PC-9 (cell line): ENCODE measurements at places on chromosomes 6 and 20.

DNA sequence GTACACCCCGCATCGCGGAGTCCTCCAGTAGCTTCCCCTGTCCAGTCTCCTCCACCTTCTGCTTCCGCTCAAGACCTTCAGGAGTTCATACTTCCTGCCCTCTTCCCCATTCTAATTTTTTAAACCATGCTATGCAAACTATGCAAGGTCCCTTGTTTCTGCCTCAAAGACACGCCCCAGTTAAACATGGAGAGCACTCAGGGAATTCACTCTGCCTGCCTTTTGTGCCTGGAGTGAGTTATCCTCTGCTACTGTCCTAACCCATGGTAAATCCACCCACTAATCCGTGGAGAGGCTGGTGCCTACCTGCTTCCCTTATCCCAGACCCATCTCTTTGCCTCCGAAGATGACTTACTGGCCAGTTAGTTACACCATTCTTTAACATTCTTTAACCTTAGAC, 473.7 kb upstream of the JARID2 start:
- no peak overlapping the region for H3K4me3 ChIP-seq
- no peaks in the 10 kb centered on the region for H3K36me3 ChIP-seq
- peak; percentile 26 for DNase-seq
- H3K27me3 ChIP-seq = no peaks in the 10 kb centered on the region

- H3K27me3 ChIP-seq = no peaks in the 10 kb centered on the region
- H3K4me3 ChIP-seq = no peak overlapping the region
- no peak overlapping the region for H3K27ac ChIP-seq
- H3K36me3 ChIP-seq = peaks cover 65% of the 10 kb centered on the region
These were observed 14.9 kb downstream of the SRPK1 start for GRCh38 chr6:35905841-35906498.

- no peaks in the 10 kb centered on the region for H3K27me3 ChIP-seq
- H3K4me3 ChIP-seq = no peak overlapping the region
- DNase-seq = no peak
- H3K36me3 ChIP-seq = 0 out of 2 replicates have a peak, but pooled peaks cover 20% of the 10 kb centered on the region
- no peak overlapping the region for H3K27ac ChIP-seq
- H3K4me1 ChIP-seq = no peaks in the 10 kb centered on the region
These were observed 21.8 kb upstream of the LRRN4 start for GRCh38 chr20:6075428-6076219.

- no peak overlapping the region; the same call in 1 of the 2 replicates for H3K27ac ChIP-seq
- no peaks in the 10 kb centered on the region for H3K4me1 ChIP-seq
- H3K36me3 ChIP-seq = peaks cover 31% of the 10 kb centered on the region
- DNase-seq = no peak
- H3K27me3 ChIP-seq = no peaks in the 10 kb centered on the region
- no peak overlapping the region for H3K4me3 ChIP-seq
These were observed 68.1 kb downstream of the ITCH start for GRCh38 chr20:34431168-34431567.

GRCh38 chr20:41617059-41617901, 897 bp downstream of the CHD6 start:
- DNase-seq = no peak

- peaks cover 21% of the 10 kb centered on the region for H3K36me3 ChIP-seq
- H3K27me3 ChIP-seq = no peaks in the 10 kb centered on the region
- DNase-seq = no peak
- H3K4me3 ChIP-seq = no peak overlapping the region
- no peak overlapping the region for H3K27ac ChIP-seq
These were observed 52.9 kb downstream of the STK4 start for GRCh38 chr20:45019027-45019761.

DNA sequence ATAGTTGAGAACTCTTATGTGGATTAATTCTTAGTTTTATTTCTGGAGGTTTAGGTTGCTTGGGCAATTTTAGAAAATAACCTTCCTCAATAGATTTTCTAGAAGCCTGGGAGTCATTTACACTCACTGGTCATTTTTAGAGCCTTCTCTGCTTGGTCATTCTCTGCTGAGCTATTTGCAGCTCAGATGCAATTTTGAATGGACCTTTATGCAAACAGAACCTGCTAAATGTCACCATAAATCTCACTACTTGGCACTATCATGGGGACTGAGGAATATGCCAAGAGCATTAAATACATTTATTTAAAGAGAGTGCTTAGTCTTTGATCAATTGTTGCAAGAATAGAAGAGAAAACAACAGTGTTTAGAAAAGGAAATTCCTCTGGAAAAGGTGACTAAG, 154.0 kb downstream of the CLVS2 start:
- no peaks in the 10 kb centered on the region for H3K27me3 ChIP-seq
- no peak for DNase-seq
- no peaks in the 10 kb centered on the region for H3K4me1 ChIP-seq
- H3K36me3 ChIP-seq = no peaks in the 10 kb centered on the region

DNA sequence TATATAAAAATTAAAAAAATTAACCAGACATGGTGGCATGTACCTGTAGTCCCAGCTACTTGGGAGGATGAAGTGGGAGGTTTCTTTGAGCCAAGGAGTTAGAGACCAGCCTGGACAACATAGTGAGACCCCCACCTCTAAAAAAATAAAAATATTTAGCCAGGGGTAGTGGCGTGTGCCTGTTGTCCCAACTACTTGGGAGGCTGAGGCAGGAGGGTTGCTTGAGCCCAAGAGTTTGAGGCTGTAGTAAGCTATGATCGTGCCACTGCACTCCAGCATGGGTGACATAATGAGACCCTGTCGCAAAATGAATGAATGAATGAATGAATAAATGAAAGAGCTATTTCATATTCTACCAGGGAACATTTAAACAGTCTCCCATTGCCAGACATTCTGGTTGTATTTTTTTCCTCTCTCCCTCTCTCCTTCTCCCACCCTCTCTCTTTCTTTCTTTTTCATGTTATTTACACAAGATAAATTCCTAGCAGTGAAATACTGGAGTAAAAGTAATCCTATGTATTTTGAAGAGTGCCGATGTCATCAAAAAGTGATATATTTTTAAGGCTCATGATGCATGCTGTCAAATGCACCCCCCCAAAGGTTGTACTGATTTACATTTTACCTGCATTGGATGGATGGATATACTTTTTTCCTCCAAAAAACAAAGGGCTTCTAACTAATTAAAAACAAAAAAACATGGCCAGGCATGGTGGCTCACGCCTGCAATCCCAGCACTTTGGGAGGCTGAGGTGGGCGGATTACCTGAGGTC, 194.8 kb upstream of the ZNF217 start:
- H3K4me1 ChIP-seq = peaks cover 71% of the 10 kb centered on the region
- peak overlapping the region; percentile 98 for H3K27ac ChIP-seq
- no peaks in the 10 kb centered on the region for H3K36me3 ChIP-seq
- no peak overlapping the region; the same call in 1 of the 2 replicates for H3K4me3 ChIP-seq
- no peak for DNase-seq

- H3K27ac ChIP-seq = peak overlapping the region; percentile 21; the same call in 1 of the 2 replicates
- H3K4me3 ChIP-seq = no peak overlapping the region
- no peaks in the 10 kb centered on the region for H3K36me3 ChIP-seq
- no peaks in the 10 kb centered on the region for H3K27me3 ChIP-seq
These were observed 198.9 kb upstream of the SSTR4 start for GRCh38 chr20:22836211-22836610.

DNA sequence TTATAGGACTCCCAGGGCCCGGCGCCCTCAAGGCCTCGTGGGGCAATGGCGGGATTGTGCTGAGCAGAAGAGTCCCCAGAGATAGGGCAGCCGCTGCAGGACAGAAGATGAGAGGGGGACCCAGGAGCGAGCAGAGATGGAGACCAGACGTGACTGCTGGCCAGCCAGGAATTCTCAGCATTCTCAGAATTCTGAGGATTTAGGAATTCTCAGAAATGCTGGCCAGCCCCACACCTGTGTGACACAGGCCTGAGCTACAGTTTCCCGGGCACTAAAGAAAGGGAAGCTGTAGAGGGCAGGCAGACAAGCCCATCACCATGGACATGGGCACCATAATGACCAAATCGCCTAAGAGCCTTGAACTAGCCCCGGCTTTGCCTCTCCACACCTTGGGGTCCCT, 186.2 kb upstream of the CDH4 start:
- DNase-seq = no peak
- H3K27me3 ChIP-seq = peaks cover 93% of the 10 kb centered on the region
- no peaks in the 10 kb centered on the region for H3K4me1 ChIP-seq
- no peak overlapping the region for H3K4me3 ChIP-seq
- H3K36me3 ChIP-seq = no peaks in the 10 kb centered on the region

- no peak overlapping the region for H3K27ac ChIP-seq
- H3K27me3 ChIP-seq = no peaks in the 10 kb centered on the region
- no peaks in the 10 kb centered on the region for H3K4me1 ChIP-seq
These were observed 260.5 kb upstream of the EPHA7 start for GRCh38 chr6:93679836-93680235.

- H3K36me3 ChIP-seq = no peaks in the 10 kb centered on the region
- peaks cover 94% of the 10 kb centered on the region for H3K27me3 ChIP-seq
- no peak overlapping the region for H3K27ac ChIP-seq
- no peaks in the 10 kb centered on the region for H3K4me1 ChIP-seq
- H3K4me3 ChIP-seq = no peak overlapping the region
These were observed 10.5 kb downstream of the KCNK15 start for GRCh38 chr20:44756011-44756688.

DNA sequence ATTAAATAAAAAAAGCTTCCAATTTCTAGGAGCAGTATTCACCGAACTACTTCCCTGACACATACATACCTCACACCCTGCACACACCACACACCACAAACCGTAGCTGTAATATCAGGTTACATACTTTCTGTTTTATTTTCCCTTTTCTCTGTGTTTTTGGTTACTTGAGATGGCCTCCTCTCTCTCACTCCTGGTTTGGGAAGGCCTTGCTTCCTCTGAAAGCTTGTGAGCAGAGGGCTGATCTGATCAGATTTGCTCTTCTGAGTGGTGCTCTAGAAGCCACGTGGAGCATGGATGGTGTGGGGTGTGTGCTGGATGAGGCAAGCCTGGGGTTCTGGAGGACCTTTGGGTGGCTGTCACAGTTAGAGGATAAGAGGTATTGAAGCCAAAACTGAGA, 20.9 kb downstream of the UTRN start:
- H3K4me3 ChIP-seq = no peak overlapping the region
- H3K27me3 ChIP-seq = no peaks in the 10 kb centered on the region
- H3K36me3 ChIP-seq = no peaks in the 10 kb centered on the region

DNA sequence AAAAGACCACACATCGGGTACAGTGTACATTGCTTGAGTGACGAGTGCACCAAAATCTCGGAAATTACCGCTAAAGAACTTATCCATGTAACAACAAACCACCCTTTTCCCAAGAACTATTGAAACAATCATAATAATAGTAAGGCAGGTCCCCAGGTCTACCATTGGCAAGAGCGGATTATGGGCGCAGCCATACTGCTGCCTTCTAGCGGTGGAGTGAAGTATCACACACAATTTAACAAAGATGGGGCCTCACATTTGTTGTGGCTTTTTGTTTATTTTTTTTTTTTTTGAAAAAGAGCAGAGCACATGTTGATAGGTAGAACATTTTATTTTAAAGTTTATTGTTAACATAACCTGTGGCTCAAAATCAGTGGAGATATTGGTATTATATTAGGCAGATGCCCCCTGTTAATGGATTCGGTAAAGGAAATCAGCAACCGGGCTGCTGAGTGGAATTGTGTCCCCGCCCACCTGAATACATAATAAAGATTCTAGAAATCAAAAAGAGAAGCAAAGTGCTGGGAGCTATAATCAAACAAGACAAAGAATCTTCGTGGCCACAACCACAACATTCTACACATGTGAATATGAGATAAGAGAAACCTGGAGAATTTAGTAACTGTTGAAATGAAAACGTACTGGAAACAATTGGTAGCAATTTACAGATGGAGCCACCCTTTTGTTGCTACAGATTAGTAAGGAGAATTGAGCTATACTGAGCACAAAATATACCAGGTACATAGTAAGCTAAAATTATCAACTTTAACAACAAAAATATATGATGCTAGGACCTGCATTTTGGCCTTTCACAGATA, 94.2 kb upstream of the EXOC2 start:
- H3K4me3 ChIP-seq = no peak overlapping the region
- H3K27ac ChIP-seq = no peak overlapping the region
- no peak for DNase-seq
- H3K27me3 ChIP-seq = no peaks in the 10 kb centered on the region

- H3K4me3 ChIP-seq = peak within 1 kb of the TSS; percentile 66
- no peaks in the 10 kb centered on the region for H3K27me3 ChIP-seq
- H3K27ac ChIP-seq = peak within 1 kb of the TSS; percentile 90
- H3K36me3 ChIP-seq = no peaks in the 10 kb centered on the region
These were observed at the start of gene PTK6 for GRCh38 chr20:63536997-63537524. Gene PTK6, minus strand, starts transcription at chr20:63537376. Its CDS starts 62 bp downstream, at chr20:63537314.

DNA sequence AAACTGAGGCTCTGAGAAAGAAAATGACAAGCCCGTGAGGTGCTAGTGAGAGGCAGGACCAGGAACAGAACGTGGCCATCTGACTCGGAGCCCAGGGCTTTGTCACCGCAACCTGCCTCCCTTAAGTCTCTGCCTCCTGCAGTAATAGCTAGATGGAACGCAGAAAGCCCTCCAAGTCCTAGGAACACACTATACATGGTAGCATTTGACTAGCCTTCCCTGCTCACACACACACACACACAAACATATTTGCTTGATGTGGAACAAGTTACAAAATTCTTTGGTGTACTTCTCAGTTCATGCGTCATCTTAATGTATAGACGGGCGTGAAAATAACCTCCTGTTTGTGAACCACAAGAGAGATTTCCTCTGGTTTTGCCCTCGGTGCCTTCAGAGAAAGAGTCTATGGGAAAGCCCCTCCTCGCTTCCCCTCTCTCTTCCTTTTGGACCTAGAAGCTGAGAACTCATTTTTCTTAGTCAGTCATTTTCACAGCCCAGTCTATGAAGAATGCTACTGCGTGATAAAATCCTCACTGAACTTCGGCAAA, 38.8 kb downstream of the C6orf52 start:
- H3K4me3 ChIP-seq = no peak overlapping the region
- H3K27me3 ChIP-seq = no peaks in the 10 kb centered on the region
- no peak for DNase-seq
- no peaks in the 10 kb centered on the region for H3K36me3 ChIP-seq
- no peaks in the 10 kb centered on the region for H3K4me1 ChIP-seq
- no peak overlapping the region for H3K27ac ChIP-seq

DNA sequence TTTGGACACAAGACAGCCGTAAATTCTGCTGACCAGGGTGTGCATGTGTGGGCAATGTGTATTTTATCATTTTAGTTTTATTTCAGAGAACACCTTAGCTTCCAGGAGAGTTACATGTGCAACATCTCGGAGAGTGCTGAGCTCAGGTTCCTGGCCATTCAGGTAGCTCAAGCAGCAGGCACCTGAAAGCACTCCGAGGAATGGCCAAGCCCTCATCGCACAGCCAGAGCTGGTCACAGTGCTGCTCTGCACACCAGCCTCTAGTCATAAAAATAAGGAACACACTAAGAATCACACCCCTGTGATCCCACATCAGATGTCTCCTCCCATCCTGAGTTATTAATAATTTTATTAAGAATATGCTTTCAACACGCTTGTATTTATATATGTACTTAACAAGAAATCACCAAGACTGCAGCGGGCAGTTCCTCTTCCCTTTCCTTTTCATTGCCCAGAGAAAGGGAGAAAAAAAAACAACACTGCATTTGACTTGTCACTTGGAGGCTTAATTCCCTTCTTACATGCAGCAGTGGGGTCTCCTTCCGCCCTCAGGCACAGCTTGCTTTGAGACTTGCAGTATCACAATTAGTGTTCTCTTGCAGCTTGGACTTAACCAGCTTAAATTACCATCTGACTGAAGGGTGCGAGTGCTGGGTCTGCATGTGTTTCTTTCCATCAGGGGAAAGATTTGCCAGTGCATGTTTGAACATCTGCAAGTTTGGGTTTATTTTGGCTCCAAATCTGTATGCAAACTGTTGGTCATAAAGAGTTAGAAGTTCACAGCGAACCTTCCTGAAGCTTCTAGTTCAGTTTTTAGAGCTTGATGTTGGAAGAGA, 36.0 kb upstream of the IRF4 start:
- H3K27ac ChIP-seq = no peak overlapping the region
- no peaks in the 10 kb centered on the region for H3K4me1 ChIP-seq
- H3K36me3 ChIP-seq = no peaks in the 10 kb centered on the region
- no peak for DNase-seq

- peaks cover 45% of the 10 kb centered on the region for H3K36me3 ChIP-seq
- peaks cover 15% of the 10 kb centered on the region for H3K4me1 ChIP-seq
- H3K27ac ChIP-seq = no peak overlapping the region
- no peaks in the 10 kb centered on the region for H3K27me3 ChIP-seq
- no peak overlapping the region for H3K4me3 ChIP-seq
These were observed 4.4 kb downstream of the TRMT6 start for GRCh38 chr20:5945963-5946362.
